Trophoblast cell (in vitro differentiated cells and primary cell): ENCODE measurements at places on chromosomes 2 and 18.

DNA sequence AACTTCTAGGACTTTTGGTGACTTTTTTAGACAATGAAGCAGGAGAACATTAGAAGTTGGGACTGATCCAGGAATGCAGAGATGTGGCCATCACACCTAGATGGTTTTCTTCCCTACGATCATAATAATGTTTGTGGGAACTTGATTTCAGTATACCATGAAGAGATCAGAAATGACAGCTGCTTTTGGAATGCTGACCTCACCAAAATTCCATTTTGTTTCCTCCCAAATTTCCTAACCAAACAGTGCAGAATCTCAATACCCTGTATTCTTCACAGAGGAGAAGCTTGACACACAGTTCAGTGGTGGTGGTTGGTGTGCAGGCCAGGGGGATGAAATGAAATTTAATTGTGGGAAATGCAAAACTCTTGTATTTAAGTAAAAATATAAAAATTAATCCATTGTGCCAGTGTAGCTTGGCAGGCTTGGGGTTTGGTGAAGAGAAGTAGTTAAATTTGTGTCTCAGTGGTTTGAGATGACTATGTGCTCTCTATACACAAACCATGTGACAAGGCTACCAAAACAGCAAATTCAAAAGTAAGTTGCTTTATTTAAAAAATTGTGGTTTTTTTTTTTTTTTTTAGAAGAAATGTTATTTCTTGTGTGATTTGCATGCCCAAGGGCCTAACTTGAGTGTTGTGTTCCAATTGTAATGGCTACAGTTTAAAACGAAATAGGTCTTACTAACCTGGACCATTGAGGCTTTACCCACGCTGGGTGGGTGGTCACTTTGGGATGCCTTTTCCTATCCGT is 252.4 kb downstream of the LPIN1 start:
- DNase-seq: no peak

- DNase-seq: no peak
Observed at GRCh38 chr2:103005393-103005792, 243.6 kb downstream of the TMEM182 start.

- DNase-seq: no peak
Observed at GRCh38 chr2:121088251-121089165, 196.5 kb downstream of the TFCP2L1 start.

DNA sequence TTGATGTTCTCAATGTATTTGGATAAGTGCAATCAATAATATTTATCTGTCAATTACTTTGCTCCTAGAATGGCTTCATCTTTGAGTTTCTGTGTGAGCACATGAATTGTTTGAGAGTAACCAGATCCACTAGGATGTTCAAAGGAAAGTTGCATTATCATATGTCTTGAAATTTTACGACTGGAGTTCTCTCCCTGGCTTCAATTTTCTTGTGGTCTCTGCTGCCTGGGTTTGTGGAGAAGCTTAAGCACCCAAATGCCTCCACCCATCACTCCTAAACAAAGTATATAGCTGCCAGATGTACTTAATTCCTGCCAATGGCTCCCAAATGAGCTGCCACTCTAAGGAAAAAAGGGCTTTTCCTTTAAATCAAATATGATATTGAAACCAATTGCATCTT is 1149.4 kb upstream of the ZEB2 start:
- no peak for DNase-seq

- no peak for DNase-seq
Observed at GRCh38 chr2:43020296-43020695, 206.1 kb downstream of the ZFP36L2 start.
